ENCODE measurements at places on chromosomes 7 and 10.

- peak; percentile 26 for DNase-seq
- H3K4me1 ChIP-seq: peaks cover 35% of the 10 kb centered on the region
- peaks cover 47% of the 10 kb centered on the region for H3K36me3 ChIP-seq
- H3K27me3 ChIP-seq: no peaks in the 10 kb centered on the region
- peak overlapping the region; percentile 96 for H3K27ac ChIP-seq
These were observed 738 bp downstream of the POM121 start for GRCh38 chr7:72925546-72926120.

DNA sequence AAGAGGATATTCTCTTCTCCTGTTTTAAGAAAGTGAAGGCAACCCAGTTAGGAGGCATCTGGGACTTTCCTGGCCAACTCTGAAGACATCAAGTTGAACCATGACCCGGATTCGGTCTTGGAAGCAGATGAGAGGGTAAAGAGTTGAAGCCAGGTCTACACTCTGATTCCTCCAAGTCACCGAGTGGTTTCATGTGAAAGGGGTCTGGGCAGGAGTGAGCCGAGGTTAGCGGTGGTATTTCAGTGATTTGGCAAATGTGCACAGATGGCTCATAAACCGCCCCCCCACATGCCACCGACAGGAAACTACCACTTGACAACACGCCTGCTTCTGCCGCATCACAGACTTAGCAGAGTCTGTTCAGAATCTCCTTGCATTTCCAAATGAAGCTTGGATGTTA, 11.4 kb upstream of the REPIN1 start:
- no peak overlapping the region for H3K27ac ChIP-seq
- H3K36me3 ChIP-seq: no peaks in the 10 kb centered on the region
- H3K4me1 ChIP-seq: peaks cover 22% of the 10 kb centered on the region
- no peak overlapping the region for H3K4me3 ChIP-seq
- DNase-seq: no peak

DNA sequence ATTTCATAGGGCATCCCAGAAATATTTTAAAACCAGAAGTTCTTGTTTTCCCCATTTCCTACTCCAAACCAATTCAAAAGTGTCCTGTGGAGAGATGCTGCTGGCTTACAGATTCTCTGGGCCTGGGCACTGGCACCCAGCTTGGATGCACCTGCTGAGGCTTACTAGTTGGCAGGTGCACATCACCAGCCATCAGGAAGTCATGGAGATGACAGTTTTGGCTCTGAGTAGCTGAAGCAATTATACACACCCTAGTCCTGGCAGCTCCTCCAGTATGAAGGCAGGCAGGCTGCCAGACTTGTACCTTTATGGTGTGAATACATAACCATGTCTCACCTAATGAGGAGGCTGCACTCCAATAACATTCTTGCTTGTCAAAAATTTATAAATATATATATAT, 276.6 kb upstream of the GHITM start:
- DNase-seq: no peak
- no peak overlapping the region for H3K4me3 ChIP-seq
- no peaks in the 10 kb centered on the region for H3K36me3 ChIP-seq
- no peaks in the 10 kb centered on the region for H3K27me3 ChIP-seq

DNA sequence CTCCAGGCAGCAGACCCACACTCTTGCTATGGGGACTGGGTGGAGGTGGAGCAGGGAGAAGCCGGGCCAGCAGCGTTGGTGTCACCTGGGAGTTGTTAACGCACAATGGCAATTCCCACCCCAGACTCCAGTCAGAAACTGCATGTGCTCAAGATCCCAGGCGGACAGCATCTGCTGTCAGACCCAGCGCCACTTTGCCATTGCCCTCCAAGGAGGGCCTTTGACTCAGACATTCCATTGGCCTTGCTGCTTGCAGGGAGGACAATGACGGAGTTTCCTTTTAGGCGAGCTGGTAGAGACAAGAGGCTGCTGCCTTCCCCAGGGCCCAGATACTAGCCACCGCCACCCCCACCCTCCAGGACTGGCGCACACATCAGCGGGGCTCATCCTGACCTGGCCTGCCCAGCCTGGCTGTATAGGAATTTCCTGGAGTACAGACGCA, 34.5 kb downstream of the ZNF775 start:
- H3K27ac ChIP-seq: no peak overlapping the region
- DNase-seq: no peak
- H3K4me1 ChIP-seq: no peaks in the 10 kb centered on the region
- H3K36me3 ChIP-seq: peaks cover 17% of the 10 kb centered on the region
- H3K4me3 ChIP-seq: no peak overlapping the region
- H3K27me3 ChIP-seq: no peaks in the 10 kb centered on the region

DNA sequence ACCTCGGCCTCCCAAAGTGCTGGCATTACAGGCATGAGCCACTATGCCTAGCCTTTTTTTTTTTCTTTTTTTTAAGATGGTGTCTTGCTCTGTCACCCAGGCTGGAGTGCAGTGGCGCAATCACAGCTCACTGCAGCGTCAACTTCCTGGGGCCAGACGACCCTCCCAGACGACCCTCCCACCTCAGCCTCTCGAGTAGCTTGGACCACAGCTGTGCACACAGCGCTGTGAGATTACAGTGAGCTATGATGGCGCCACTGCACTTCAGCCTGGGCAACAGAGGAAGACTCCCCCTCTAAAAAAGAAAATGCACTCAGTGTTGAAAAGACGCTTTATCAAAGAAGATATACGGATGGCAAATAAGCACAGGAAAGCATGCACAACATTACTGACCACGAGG, 16.5 kb upstream of the WIPI2 start:
- no peaks in the 10 kb centered on the region for H3K27me3 ChIP-seq
- no peaks in the 10 kb centered on the region for H3K36me3 ChIP-seq
- no peak for DNase-seq
- H3K27ac ChIP-seq: no peak overlapping the region
- H3K4me3 ChIP-seq: no peak overlapping the region

DNA sequence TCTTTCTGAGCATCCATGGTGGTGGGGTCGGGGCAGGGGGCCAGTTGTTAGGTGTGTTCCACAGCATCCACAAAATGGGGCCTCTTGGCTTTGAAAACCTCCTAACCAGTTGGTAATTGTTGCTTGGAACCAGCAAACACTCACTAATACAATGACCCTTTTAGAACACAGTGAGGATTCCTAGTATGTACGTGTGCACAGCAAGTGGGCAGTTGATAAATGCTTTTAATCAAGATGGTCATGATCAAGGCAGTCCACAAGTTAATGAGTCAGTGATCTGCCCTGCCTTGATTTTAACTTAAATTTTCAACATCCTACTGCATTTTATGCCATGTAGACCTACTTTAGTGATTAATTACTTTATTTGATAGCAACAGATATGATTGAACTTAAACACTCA, 103.1 kb downstream of the ETV1 start:
- no peaks in the 10 kb centered on the region for H3K27me3 ChIP-seq
- no peaks in the 10 kb centered on the region for H3K36me3 ChIP-seq
- H3K4me3 ChIP-seq: no peak overlapping the region
- DNase-seq: no peak
- no peak overlapping the region for H3K27ac ChIP-seq

DNA sequence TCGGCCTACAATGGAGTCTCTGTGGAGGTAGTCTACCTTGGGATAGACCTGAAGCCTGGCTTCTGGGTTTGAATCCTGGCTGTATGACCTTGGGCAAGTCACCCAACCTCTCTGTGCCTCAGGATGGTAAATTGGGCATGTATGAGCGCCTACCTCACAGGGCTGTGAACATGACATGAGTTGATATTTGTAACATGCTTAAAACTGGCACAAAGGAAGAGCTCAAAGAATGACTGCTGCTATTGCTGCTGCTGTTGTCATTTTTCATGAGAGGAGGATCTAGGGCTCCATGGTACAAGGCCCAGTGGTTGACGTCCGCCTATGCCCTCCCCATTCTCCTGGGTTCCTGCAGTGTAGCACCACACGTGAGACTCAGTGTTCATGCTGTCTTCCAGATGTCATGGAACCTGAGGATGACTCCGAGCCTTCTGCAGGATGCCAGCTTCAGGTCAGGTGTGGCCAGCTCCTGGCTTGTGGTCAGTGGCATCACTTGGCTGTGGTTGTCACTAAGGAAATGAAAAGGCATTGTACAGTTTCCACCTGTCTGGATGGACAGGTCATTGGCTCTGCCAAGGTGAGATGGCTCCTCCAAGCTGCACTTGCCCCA, 95.0 kb downstream of the WDFY4 start:
- H3K27me3 ChIP-seq: no peaks in the 10 kb centered on the region
- no peaks in the 10 kb centered on the region for H3K4me1 ChIP-seq
- H3K36me3 ChIP-seq: no peaks in the 10 kb centered on the region
- no peak overlapping the region for H3K4me3 ChIP-seq

DNA sequence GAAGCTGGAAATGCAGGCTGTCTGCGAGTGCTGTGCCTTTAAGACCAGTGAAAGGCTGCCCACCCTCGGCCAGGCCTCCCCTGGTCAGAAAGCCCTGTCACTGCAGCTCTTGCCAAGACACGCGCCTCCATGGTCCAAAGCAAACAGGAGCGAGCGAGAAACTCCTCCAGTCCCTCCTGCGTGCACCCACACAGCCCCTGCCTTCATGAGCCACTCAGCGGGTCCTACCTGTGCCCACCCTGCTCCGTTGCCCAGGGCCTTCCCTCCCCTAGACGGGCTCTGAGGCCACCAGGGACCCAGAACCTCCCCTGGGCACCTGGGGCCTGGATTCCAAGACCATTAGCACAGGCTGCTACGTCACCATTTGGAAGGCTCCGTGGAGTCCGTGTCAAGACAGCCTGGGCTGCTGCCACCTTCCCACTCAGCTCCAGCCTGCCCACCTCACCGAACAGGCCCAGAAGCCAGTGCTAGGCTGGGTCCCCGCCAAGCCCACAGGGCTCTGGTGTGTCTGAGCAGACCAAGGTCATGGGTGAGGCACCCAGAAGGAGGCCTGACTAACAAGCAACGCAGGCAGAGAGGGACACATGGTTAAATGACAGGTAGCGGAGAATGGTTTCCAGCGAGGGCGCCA, 144.5 kb downstream of the NEURL1 start:
- H3K27ac ChIP-seq: peak overlapping the region; percentile 84
- no peaks in the 10 kb centered on the region for H3K27me3 ChIP-seq
- peak overlapping the region; percentile 5 for H3K4me3 ChIP-seq
- no peak for DNase-seq
- H3K36me3 ChIP-seq: peaks cover 5% of the 10 kb centered on the region
- peaks cover 54% of the 10 kb centered on the region for H3K4me1 ChIP-seq
